ENCODE measurements at places on chromosomes 4 and X.

DNA sequence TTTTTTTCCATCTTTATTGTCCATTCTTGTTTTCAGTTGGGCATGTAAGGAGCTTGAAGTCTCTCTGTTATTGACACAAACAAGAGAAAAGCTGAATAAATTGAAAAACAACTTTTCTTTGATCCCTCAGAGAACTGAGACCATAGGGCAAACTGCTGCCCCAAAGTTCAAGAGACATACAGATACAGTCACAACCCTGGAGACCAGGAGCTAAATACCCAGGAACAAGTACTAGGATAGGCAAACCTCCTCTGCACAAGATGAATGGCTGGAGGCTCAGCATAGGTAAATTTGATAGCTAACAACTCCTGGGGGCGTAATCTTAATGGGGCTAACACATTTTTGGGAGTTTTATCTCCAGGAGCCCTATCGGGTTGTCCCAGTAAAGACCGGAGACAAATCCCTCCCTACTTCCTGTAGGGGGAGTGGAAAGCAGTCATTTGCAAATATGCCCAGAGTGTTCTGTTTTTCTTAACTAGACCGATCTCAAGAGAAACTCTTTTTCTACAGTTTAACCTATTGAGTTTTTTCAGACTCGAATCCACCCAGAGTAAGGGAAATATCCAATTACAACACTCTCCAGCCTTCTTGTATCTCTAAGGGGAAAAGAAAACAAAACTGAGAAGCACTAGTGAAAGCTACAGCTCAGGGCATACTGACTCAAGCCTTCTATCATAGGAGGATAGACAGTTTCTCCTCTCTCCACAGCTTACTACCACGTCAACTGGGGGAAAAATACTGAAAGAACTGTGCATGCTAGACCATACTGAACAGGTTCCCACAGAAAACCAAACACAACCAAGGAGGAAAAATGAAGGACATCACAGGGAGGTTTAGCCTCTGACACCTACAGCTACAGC lies 23.1 kb downstream of the MAGEA8 start:
- DNase-seq: no peak

DNA sequence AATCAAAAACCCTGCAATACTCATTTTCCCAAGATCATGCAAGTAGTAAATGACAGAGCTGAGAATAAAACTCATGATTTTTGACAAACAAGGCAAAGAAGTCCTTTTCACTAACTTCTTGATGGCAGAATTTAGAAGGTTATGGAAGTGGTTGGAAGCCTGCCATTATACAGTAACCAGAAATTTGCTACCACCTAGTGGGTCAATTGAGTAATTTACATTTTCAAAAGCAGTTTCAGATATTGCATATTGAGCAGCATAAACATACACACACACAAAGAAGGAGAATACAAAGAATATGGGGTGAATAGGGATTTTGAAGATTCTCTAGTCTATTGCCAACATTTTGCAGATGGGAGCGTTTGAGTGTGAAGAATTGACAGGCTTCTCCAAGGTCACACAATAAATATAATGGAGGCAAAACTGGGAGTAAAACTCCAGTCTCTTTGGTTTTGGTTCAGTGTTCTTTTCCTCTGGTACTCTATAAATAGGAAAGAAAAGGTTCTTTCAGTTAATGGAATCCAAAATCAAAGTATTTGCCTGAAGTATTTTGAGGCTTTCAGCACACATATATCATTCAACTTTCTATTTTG lies 70.2 kb downstream of the GC start:
- peak; percentile 8 for DNase-seq

DNA sequence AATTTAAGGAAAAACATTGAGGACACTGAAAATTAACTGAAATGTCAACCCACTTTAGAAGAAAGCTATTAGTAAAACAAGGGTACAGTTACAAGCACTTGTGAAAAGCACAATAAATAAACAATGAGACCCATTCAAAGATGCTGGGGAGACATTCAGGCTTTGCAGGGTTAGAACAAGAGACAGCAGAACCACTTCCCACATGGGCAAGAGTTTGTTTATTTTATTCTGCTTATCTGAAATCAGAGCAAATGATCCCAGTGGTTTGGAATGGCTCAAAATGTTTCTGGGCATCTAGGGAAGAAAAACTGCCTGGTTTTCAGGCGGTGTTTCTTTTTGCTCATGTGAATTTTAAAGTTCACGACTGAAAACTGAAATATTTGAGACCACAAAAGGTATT lies 42.4 kb downstream of the PPP3CA start:
- DNase-seq: no peak

DNA sequence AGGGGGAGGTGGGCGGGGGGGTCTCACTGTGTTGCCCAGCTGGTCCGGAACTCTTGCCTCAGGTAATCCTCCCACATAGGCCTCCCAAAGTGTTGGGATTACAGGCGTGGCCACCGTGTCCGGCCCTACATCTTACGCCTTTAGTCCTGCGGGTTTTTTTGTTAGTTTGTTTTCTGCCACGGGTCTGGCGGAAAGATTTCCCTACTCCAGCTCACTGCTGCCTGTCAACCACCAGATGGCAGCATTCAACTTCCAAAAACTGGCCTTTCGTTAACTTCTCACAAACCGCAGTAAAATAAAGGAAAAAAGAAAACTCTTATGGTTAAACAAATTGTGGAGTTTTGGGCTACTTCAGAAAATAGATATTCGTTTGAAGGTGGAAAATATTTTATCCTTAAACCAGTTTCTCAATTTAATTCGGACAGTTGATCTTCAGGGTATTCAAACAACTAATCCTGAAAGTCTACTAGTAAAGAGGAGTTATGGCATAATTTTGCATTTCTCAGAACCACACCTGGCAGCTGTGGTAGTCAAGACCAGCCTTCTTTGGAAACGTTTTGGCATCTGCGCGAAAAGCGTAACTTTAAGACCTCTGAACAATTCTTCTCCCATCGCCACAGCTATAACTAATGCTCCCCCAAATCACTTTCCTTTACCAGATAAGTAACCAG lies 41.1 kb downstream of the LUZP4 start:
- no peak for DNase-seq

DNA sequence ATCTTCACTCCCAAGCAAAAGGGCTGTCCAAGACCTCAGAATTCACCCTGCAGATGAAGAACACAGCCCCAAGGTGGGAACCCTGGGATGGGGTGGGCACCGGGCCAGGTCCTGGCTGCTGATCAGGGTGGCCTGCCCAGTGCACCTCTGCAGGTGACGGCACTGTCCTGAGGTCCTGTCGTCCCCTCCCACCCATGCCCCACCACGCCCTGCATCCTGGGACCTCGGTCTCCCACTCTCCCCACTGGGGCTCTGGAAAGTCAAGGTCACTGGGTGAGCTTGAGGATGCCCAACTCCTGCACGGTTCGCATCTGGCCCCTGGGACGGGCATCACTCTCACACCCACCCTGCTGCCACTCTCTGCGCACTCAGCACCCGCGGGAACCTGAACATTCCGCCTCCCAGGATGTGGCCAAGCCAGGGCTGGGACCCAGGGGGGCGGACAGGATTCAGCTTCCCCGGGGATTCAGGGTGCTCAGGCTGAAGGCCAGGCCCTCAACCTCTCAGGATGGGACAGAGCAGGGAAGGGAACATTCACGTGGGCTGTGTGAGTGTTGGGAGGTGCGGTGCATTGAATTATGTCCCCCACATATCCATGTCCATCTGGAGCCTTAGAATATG lies 115.9 kb downstream of the CPZ start:
- no peak for DNase-seq

- DNase-seq: no peak
These were observed 43.5 kb downstream of the CCDC158 start for GRCh38 chr4:76377481-76377901.

DNA sequence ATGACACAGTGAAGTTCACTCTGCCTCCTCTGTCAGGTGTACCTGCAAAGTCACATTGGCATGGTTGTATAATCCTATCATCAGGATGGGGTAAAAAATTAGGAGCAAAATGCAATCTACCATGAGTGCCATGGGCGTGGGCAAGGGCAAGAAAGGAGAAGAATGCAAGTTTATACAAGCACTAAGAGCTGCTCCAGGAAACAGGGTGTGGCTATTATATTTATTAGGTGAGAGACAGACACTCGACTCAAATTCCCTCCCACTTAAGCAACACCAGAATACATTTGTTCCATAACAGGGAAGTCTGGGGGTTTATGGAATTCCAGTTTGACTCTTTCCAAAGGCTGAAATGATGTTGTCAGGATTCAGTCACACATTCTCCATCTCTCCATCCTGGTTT lies 378.8 kb downstream of the BCOR start:
- DNase-seq: no peak

DNA sequence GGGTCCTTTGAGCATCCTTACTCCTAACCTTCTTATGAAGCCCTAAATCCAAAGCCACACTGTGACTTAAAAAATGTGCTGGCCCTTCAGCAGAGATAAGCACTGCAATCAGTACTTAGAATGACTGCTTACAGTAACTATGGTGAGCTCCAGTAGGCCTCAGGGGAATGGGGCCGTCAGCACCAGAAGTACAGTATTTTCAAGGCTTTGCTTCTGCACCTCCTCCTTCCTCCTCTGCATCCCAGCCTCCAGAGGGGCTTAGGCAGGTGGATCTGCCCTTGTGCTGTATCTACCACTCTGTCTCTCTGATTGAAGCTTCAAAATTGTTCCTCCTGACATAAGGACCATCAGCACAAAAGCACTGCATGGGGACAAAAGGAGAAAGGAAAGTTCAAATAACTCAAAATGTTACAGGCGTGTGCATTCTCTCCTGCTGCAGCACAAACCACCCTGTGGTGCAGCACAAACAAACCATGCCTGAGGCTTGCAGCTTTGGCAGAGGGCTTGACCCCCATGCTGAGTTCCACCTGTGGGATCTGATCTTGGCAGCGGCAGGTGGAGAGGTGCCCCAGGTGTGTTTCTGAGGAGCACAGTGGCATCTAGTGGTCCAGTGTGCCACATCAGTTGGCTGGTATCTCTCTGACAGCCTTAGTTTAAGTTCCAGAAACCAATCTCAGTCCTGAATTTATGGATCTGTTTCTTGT lies 164.7 kb downstream of the SOWAHB start:
- DNase-seq: no peak

- DNase-seq: no peak
These were observed 12.2 kb upstream of the TMPRSS11F start for GRCh38 chr4:68141852-68142251.

DNA sequence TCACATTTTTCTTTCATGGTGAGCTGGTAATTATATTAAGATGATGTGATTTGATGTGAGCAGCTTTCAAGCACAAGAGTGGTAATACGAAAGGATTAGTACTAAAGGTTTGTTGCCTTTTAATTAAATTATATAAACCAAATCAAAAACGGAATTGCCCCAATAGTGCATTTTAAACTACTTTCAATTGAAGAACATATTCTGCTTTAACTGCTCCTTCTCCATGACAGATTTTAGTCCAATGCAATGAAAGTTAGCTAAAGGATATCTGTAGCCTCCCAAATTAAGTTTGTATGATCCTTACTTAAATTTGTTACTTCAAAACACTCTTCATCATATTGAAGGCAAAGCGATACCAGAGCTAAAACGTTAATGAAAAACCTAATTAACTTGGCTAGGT lies 447.1 kb upstream of the AMOT start:
- no peak for DNase-seq

- DNase-seq: no peak
These were observed 97.1 kb upstream of the ATOH1 start for GRCh38 chr4:93731456-93731855.

GRCh38 chr4:75948822-75949444 lies 8.1 kb upstream of the NAAA start:
- no peak for DNase-seq

DNA sequence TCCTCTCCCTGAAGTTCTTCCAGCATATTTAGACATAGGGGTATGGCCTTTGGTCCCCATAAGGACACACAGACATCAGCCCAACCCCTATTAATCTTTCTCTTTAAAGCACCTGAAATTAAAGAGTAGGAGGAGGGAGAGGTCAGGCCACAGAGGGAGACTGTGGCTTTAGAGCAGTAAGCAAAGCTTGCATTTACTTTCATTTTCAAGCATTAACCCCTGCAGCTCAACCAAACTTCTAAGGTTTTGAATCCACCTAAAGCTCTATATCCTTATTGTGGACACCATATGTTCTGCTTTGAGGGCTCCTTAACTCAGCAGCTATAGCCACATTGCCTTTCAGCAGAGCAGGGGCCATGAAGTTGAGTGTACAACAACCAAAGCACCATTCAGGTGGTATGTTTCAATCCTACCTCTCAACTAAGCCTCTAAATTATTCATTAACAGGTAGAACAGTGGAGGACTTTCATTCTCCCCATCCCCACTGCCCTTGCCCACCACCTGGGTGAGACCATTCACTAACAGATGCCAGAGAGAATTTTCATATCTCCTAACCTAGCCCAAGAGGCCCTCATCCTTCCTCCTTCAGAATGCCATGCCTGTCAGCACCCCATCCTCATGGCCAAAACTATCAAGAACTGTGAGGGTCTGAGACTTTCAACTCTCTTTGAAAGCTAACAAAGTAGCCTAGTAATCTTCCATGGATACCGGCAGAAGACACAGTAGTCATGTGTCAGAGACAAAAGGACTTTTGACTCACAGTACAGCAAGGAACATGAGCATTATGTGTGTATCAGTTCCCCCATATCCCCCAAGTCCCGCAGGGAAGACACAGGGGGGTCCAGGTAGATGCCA lies 20.8 kb downstream of the LIN54 start:
- no peak for DNase-seq

DNA sequence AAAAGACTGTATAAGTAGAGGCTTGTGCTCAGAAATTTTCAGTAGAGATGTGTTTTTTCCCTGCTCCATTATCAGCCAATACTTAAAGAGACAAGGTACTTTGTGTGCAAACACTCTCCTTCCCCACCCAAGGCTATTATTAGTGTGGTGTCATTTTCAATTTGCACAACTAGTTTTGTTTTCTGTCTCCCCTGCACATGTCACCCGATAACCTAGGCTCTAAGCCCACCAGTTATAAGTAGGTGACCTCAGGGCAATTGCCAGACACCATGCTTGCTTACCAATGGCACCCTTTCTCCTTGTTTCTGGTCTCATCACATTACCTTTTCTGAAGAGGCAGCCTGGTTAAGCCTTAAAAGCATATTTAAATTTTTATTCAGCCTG lies 8.0 kb upstream of the GUCY1A1 start:
- DNase-seq: no peak

DNA sequence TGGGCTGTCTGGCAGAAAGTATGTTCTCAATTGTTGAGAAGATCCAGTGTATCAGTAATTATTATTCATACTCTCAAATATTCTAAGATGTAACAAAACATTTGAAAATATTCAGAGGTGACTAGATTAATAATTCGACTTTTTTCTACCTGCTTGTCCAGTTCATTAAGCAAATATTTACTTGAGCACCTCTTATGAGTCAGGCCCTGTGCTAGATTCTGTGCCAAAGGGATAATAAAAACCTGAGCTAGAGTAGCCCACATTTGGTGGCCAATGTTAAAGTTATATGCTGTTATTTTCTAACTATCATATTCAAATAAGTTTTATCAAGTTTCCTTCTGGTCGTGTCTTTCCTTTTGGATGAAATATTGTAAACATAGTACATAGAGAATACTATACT lies 58.5 kb downstream of the ARHGAP10 start:
- DNase-seq: no peak

GRCh38 chr4:158726633-158727032 lies 3.4 kb upstream of the PPID start:
- no peak for DNase-seq

GRCh38 chrX:136191171-136191570 lies 43.8 kb downstream of the FHL1 start:
- DNase-seq: no peak

- no peak for DNase-seq
These were observed 326.3 kb downstream of the IQCM start for GRCh38 chr4:149489321-149489720.

- peak; percentile 86 for DNase-seq
These were observed 24.8 kb downstream of the PDGFC start for GRCh38 chr4:156946516-156947424.

GRCh38 chr4:87919941-87920340 lies 55.6 kb upstream of the SPP1 start:
- no peak for DNase-seq

Measured in bone marrow (tissue), 2 donors.